EL (cell line): ENCODE measurements at places on chromosomes 11 and 22.

DNA sequence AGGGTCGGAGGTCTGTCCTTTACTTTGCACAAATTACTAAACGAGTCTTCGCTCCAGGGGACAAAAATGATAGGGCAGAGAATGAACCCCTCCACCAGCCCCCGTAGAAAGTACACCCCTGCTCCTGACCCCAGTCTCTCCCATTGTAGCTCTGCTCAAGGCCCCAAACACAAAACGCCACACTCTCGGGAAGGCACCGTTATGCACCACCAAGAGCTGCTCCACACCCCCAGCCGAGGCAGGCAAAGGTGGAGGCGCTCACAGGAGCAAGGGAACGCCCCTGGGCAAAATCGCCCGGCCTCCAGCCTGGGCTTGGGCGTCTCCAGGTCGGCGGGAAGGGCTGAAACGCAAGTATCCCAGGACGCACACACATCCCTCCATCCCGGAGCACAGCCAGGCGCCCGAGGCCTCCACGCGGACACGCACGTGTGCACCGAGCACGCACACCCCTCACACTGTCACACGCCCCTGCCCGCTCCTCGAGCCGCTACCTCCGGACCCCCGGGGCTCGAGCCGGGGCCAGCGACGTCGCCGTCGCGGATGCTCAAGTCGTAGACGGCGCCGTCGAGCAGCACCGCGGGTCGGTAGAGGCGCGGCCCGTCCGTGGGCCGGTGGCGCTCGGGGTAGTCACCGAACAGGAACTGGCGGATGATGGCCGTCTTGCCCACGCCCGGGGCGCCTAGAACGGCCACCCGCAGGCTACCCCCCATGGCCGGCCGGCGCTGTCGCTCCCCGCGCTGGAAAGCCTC lies 786 bp downstream of the RASL10A start:
- no peak for DNase-seq

- DNase-seq, result no peak
Observed at GRCh38 chr11:102393272-102393730, 46.3 kb downstream of the BIRC2 start.

GRCh38 chr11:125356797-125357196 lies 139.3 kb downstream of the FEZ1 start:
- DNase-seq, result no peak

DNA sequence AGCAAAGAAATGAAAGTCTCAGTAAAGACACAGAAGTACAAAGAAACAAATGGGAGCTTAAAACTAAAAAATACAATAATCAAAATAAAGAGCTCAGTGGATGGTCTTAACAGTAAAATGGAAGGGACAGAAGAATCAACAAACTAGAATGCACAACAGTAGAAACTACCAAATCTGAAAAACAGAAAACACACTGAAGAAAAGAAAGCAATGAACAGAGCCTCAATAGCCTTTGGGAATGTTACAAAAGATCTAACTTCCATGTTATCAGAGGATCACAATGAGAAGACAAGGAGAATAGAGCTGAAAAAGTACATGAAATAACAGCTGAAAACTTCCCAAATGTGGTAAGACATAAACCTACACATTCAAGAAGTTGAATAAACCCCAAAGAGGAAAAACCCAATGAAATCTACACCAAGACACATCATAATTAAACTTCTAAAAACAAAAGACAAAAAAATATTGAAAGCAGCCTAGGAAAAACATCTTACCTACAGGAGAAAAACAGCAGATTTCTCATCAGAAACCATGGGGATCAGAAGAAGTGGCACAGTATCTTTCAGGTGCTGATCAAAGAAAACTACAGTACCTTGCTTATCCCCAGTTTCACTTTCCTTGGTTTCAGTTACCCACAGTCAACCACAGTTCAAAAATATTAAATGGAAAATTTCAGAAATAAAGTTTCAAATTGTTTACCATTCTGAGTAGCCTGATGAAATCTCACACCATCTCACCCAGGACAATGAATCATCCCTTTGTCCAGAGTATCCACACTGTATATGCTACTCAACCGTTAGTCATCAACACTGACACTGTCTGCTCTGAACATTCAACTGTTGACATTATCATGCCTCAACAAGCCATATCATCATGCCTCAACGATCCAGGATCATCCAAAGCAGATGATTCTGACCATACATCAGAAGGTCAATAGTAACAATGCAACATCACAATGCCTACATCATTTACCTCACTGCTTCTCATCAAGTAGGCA lies 22.2 kb downstream of the RRAS2 start:
- peak; percentile 95 for DNase-seq

GRCh38 chr11:71381781-71382505 lies 66.2 kb downstream of the DHCR7 start:
- no peak for DNase-seq

DNA sequence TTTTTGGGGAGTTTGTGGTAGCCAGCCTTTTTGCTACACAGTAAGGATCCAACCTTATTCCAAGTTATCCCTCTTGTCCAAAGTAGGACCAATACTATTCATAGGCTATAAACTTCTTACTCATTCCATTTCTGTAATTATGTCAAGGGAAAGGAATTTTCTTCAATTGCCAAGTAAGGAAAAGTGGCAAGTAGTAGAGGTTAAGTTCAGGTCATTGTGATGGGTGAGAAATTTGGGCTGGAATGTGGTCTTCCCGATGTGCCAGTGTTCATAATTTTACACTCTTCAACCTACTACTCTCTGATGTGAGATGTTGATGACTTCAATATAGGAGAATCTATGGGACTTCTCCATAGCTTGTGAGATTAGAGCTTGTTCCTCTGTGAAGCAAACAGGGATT lies 648.8 kb downstream of the METTL15 start:
- DNase-seq, result peak; percentile 98

- no peak for DNase-seq
Observed at GRCh38 chr11:38296211-38296776, 1698.3 kb upstream of the RAG2 start.

DNA sequence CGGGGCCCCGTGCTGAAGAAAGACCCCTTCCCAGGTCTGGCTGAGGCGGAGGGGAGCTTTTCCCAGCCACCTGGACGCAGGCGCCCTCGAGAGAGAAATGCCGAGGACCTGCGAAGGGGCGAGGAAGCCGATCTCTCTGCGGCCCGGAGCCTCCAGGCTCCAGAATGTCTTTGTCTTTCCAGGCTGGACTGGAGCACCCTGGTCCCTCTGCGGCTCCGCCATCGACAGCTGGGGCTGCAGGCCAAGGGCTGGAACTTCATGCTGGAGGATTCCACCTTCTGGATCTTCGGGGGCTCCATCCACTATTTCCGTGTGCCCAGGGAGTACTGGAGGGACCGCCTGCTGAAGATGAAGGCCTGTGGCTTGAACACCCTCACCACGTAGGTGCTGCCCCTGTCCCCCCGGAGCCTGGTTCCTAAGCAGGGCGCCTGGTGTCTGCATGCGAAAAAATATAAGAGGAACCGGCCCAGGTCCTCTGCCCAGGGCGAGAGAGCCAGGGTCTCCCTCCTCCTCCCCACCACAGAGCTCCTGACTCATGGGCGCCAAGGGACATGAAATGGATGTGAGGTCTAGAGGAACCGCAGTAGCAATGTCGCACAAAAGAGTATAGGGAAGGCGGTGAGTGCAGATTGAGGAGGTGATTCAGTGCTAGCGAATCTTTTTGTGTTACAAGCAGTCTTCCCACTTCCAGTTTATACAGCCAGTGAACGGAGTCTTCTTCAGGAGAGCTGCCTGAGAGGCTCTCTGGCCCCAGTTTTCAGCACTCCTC lies 11.0 kb downstream of the GLB1L2 start:
- DNase-seq, result no peak

GRCh38 chr11:74818283-74818946 lies 69.8 kb downstream of the RNF169 start:
- no peak for DNase-seq

GRCh38 chr11:6746086-6746618 lies 25.6 kb downstream of the OR2AG2 start:
- no peak for DNase-seq

DNA sequence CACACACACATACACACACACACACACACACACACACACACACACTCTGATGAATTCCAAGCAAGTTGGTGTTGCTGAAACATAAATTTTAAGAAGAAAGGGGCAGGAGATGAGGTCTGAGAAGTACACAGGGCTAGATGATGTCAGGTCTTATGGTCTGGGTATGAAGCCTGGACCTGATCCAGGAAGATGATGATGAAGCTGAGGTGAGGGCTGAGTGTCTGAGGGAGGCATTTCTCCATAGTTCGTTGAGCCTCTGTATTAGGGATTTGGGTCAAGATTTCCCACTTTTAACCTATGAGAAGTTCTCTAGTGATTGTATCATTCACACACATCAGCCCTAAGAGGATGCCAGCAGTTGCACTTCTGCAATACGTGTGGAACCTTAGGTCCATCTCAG lies 32.6 kb downstream of the KREMEN1 start:
- no peak for DNase-seq

DNA sequence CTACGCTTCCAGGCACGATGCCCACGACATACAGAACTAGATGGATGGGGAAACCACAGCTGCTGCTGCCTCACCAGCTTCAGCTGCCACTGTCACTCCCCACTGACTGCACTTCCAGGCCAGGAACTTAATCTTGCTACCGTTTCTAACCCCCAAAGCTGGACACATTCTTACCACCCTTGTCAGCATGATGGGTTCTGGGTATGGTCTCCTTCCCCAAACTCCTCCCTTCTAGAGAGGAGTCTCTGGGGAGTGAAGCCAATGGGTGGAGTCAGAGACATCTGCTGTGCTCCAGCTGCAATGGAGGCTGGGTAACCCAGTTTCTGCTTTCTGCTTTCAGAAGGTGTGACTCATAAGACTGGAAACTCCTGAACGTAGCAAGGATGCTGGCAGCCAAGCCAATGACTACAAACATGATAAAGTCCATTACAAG lies 87.0 kb upstream of the THY1 start:
- peak; percentile 95 for DNase-seq

DNA sequence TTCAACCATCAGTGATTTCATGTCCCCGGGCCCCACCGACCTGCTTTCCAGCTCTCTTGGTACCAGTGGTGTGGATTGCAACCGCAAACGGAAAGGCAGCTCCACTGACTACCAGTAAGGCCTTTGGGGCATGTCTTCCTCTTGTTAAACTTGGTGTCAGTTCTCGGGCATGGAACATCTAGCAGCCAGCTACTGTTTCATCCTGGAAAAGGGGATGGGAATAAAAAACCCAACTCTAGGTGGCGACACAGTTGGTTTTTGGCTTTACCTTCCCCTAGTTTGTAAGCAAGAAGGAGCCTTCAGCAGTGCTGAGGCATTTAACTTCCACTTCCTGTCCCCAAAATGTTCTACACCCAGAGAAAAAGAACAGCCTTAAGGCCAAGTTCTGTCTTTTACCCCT lies 76.7 kb downstream of the BMAL1 start:
- peak; percentile 48 for DNase-seq

DNA sequence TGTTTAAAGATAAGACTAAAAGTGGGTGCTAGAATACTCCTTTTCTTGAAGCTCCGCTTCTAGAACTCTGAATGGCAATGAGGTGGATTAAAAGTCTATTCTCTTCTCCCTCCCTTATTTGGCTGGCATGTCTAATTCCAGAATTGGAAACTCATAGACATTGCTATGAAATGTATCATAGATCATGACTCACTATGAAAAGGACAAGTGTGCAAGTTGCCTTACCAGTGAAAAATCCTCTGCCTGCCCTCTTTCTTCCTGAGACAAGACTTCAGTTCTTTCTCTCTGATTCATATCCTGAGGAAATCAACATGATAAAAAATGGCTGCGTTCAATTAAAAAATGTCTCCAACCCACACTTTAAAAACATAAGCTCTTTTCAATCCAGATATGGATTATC lies 73.2 kb upstream of the BLID start:
- DNase-seq, result peak; percentile 97

- DNase-seq, result no peak
Observed at GRCh38 chr22:45640941-45641621, 30.6 kb upstream of the ATXN10 start.

- DNase-seq, result no peak
Observed at GRCh38 chr11:116963813-116964212, 126.4 kb upstream of the APOA1 start.
